ENCODE measurements at places on chromosomes 12 and 14. TPM values are rescaled to one million over a fixed set of nuclear protein-coding genes. Genes with fewer than 3 reads are reported as not detected.

Gene PSMC1
- 46.3 TPM for total RNA-seq

Gene MIP
- not detected for total RNA-seq

Gene PPP1R12A
- 66.7 TPM for total RNA-seq

Gene ACVRL1
- total RNA-seq, result not detected

Gene PPP1R3E
- 8.2 TPM for total RNA-seq

Gene ASB2
- not detected for total RNA-seq

Gene MTERF2
- 2.7 TPM for total RNA-seq

Gene GLIPR1L1
- 0.79 TPM for total RNA-seq

Gene KLHL33
- under 0.01 TPM for total RNA-seq

Gene WSCD2
- total RNA-seq, result not detected

Gene LRTM2
- total RNA-seq, result 0.11 TPM

Gene GPR65
- not detected for total RNA-seq

Gene DEGS2
- under 0.01 TPM for total RNA-seq

Gene POTEG
- not detected for total RNA-seq

Gene TMEM63C
- 14.7 TPM for total RNA-seq

Gene TBX3
- 1.2 TPM for total RNA-seq

Gene LRRK2
- 0.39 TPM for total RNA-seq

Gene POLE2
- 7.9 TPM for total RNA-seq

Gene TCL1B
- not detected for total RNA-seq

Gene TRPV4
- 2.5 TPM for total RNA-seq

Gene TAS2R14
- total RNA-seq, result 2.7 TPM

Gene ZC2HC1C
- total RNA-seq, result under 0.01 TPM

Gene PLEKHG7
- not detected for total RNA-seq

Gene DEPDC4
- 3.1 TPM for total RNA-seq

Gene EDDM3A
- total RNA-seq, result not detected

Gene TMEM229B
- total RNA-seq, result 0.22 TPM

Gene MMP17
- total RNA-seq, result 2.0 TPM

Gene KRT74
- total RNA-seq, result not detected
